Cardiac fibroblast (primary cell): ENCODE measurements at places on chromosomes 6 and 20.
A peak's percentile ranks its signal among the peaks of the same experiment; 100 is the strongest.

- DNase-seq: peak; percentile 68
These were observed 24.6 kb downstream of the ATG5 start for GRCh38 chr6:106300944-106301343.

- DNase-seq: no peak
These were observed 198.0 kb downstream of the FUT9 start for GRCh38 chr6:96213784-96214183.

- DNase-seq: no peak
These were observed 12.9 kb downstream of the SLC9A8 start for GRCh38 chr20:49825521-49826033.

- no peak for DNase-seq
These were observed 56.0 kb downstream of the IRF4 start for GRCh38 chr6:447381-448165.

DNA sequence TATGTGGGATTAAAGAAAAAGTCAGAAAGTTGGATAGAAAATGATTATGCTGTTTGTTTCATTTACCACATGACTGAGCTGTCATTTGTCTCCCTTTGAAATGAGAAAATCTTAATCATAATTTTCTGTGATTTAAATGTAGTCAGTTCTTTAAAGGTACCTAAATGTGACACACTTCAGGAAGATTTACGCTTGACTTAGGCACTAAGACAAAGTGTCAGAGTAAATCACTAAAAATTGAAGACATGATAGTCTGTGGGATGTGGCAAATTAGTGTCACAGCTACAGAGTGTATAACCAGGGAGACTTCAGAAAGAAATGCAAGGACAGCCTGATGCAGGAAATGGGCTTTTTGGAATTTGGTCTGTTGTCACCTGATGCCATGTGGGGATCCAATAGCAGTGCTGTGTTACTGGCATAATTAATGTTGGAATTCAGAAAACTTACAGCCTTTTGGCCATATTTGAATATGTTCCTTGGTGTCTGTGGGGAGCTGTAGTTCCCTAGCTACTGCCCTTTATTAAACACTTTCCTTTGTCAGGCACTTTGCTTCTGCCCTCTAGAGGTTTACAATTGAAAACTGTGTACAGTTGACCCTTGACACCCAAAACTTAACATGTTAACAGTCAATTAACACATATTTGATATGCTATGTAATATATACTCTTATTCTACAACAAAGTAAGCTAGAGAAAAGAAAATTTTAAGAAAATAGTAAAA lies 493.8 kb downstream of the UTRN start:
- no peak for DNase-seq

GRCh38 chr6:128474481-128474880 lies 45.9 kb downstream of the PTPRK start:
- DNase-seq: no peak

- peak; percentile 76 for DNase-seq
These were observed 867 bp downstream of the TCF21 start for GRCh38 chr6:133889557-133890403.
